ENCODE measurements at places on chromosomes 16 and 17. TPM values are rescaled to one million over a fixed set of nuclear protein-coding genes. Genes with fewer than 3 reads are reported as not detected.
A peak's percentile ranks its signal among the peaks of the same experiment; 100 is the strongest.

ORC6 gene
- total RNA-seq, result 31.0 TPM

DNA sequence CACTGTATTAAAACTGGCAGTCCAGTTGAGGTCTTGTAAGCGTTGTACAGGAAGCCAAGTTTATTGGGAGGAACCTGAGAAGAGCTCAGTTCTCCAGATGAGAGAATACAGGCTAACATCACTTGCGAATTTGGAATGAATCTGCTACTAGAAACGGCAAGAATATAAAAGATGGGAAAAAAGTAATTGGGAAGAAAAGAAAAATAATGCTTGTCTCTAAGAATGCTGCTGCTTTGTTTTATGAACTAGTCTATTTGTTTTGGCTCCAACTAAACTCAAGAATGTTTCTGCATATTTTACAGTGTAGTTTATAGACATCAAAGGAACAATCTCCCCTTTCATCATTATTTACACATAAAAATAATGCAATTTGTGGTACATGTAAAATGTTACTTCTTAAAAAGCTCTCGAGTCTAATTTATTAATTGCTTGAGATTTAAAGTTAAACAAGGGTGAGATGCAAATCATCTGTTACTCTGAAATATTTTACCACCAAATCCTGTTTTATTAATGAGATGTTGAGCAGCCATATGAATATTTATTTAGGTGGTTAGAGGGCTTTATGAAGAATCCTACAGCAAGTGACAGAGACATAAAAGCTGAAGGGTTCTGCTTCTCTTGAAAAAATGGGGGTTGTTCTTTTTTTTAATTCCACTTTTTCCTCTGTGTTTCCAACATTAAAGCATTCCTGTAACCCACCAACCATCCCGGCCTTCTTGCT is 162.1 kb upstream of the AXIN2 start:
- H3K27ac ChIP-seq, result peak overlapping the region; percentile 86
- H3K36me3 ChIP-seq, result no peaks in the 10 kb centered on the region
- no peaks in the 10 kb centered on the region for H3K27me3 ChIP-seq
- peaks cover 42% of the 10 kb centered on the region for H3K4me1 ChIP-seq
- H3K4me3 ChIP-seq, result no peak overlapping the region

DNA sequence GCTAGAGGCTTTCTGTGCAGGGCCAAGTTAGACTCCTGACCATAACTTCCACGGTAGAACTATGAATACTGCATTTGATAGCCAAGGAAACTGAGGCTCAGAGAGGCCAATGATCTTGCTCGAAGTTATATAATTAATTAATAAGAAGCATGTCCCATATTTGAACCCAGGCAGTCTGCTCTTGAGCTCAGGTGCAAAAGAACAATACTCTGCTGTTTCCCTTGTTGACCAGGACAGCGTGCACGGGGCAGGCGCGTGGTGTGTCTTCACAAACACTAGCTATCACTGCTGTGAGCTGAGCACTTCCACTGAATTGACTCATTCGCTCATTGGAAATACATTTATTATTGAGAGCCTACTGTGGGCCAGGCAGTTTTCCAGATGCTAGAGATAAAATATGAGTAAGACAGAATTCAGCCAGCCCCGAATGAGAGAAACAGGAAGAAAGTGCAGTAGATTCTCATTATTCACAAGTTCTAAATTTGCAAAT is 1.6 kb downstream of the CHD9 start:
- peak overlapping the region; percentile 66 for H3K27ac ChIP-seq
- peak overlapping the region; percentile 36 for H3K4me3 ChIP-seq
- H3K36me3 ChIP-seq, result no peaks in the 10 kb centered on the region
- peaks cover 11% of the 10 kb centered on the region for H3K4me1 ChIP-seq
- DNase-seq, result no peak

DNA sequence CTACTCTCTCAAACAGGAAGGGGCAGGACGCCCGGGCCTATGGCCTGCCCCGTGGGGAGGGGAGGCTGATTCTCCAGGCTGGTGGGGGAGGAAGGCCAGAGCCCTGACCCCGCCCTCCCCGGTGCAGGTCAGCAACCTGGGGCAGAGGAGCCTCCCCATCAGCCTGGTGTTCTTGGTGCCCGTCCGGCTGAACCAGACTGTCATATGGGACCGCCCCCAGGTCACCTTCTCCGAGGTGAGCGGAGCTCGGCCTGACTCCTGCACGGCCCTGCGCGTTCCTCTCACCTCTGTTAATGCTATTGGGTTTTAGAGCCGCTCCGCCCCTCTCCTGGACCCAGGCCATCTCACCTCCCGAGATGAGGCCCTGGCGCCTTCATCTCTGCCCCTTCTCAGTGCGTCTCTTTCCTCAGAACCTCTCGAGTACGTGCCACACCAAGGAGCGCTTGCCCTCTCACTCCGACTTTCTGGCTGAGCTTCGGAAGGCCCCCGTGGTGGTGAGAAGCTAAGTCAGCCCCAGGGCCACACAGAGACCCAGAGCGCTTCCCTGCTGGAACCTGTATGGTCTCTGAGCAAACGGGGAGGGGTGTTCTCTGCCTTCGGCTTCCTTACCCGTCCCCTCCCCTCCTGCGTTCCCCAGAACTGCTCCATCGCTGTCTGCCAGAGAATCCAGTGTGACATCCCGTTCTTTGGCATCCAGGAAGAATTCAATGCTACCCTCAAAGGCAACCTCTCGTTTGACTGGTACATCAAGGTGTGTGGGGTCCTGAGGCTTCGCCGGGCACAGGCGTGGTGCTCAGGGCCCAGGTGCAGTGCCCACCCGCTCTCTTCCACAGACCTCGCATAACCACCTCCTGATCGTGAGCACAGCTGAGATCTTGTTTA is 25.1 kb upstream of the ITGAX start:
- peaks cover 70% of the 10 kb centered on the region for H3K27me3 ChIP-seq
- no peaks in the 10 kb centered on the region for H3K36me3 ChIP-seq
- H3K4me3 ChIP-seq, result no peak overlapping the region
- H3K4me1 ChIP-seq, result no peaks in the 10 kb centered on the region
- no peak overlapping the region for H3K27ac ChIP-seq
- DNase-seq, result no peak

DNA sequence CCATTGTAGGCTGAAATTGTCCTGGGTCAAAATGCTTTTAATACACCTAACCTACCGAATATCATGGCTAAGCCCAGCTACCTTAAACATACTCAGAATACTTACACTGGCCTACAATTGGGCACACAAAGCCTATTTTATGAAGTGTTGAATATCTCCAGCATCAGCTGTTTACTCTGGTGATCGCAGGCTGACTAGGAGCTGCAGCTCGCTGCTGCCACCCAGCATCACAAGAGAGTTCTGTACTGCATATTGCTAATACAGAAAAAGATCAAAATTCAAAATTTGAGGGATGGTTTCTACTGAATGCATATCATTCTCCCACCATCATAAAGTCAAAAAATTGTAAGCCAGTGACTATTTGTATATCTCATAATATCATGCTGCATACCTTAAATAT is 55.3 kb downstream of the ULK2 start:
- no peak overlapping the region for H3K4me3 ChIP-seq
- no peak overlapping the region for H3K27ac ChIP-seq

LCMT1 gene
- 54.6 TPM for total RNA-seq
